ENCODE measurements at places on chromosomes 6 and 20. TPM values are rescaled to one million over a fixed set of nuclear protein-coding genes. Genes with fewer than 3 reads are reported as not detected.

- no peak for DNase-seq
Observed at GRCh38 chr6:255751-256083, 36.6 kb upstream of the DUSP22 start.

DNA sequence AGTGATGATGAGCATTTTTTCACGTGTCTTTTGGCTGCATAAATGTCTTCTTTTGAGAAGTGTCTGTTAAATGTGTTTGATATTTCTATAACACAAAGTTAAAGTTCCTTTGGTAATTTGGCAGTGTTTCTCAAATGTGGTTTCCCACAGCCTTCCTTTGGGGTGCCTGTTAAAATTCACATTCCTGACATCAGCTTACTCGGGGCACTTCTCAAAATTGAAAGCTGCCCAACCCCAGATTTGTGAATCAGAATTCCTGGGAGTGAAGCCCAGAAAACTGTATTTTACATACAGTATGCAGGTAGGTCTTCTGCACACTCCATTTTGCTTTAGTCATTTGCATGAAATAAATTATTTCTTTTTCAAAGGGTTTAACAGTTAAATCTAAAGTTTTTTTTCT lies 207.9 kb downstream of the GMPR start:
- DNase-seq = no peak

GRCh38 chr6:25454136-25454535 lies 175.0 kb downstream of the CARMIL1 start:
- no peak for DNase-seq

DNA sequence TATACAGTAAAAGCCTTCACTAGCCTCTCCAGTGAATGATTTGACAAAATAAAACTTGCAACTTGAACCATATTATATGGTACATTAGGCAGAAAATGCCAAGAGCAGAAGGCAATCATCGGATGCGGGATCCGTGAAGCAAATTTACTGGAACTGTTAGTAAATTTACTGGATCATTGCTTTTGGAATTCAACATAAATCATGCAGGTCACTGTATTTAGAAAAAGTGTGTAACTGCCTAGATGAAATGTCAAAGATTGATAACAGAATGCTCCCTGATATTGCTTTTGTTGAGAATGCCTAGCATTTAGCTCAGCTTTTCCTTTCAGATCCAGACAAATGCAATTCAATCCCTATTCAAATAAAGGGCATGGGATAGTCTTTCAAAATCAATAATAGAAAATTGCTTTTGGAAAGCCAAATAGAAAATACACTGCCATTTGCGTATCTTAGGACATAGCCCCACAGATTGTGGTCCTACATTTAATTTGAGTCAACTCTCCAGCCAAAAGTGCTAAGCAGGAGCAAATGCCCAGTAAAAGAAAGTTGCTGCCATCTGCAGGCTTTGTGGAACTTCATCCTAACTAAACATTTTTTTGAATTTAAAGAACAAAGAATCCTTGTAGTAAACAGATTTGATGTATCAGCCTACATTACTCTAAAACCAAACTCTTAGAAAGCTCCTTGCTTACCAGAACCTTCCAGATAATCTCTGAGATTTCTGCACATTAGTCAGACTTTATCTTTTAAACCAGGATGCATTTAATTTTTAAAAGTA lies 109.5 kb upstream of the HSF2 start:
- peak; percentile 58 for DNase-seq

DNA sequence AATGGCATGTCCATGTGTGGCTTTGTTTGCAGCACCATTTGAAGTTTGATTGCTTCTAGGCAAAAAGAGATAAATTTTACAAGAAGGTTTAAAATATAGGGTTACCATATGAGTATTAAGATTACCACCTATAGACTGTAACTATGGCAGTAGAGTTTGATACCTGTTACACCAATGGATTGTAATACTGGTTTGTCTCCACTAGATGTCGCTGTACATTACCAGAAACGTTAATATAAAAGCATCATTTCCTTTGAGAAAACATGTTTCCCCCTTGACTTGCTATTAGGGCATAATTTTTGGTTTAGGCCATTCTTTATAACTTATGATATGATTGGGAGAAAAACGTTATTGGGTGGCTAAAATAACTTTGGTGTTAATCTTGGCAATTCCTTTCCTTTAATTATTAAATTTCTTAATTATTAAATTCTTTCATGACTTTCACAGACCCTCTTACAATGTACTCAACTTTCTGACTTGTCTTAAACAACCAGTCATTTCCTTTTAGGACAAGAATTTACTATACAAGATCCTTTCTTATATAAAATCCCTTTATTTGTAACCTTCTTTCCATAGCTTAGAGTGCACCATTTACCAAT lies 42.8 kb downstream of the HLA-DPB1 start:
- DNase-seq = peak; percentile 57

DNA sequence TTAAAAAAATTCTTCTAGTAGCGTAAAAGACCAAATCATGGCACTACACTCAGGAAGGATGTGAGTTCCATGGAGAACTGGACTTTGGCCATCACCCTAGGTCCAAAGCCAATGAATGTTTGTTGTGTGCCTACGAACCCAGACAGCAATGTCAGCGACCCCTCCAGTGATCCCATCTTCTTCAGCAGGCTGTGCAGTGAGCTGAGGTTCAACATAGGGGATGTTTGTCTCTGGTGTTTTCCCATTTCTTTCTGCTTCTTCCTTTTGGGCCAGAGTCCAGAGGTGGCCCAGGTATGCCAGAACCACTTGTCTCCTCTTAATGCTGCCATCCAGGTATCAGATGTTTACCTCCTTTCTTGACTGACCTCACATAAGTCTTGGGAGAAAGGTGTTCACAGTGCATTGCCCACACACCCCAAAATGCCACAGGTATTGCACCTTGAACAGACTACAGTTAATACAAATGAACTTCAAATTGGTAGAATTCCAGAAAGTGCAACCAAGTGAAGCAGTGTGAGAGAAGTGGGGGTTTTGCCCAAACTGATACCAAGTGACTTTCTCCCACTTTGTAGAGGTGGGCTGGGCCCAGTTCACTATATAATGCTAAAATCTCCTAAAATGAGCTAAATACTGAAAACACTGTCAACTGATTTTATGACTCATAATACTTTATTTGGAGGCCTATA lies 14.1 kb downstream of the KIZ start:
- no peak for DNase-seq

GRCh38 chr6:40276141-40276540 lies 311.0 kb downstream of the LRFN2 start:
- DNase-seq = no peak

GRCh38 chr6:43524483-43524961 lies 7.6 kb downstream of the POLR1C start:
- no peak for DNase-seq

- DNase-seq = no peak
Observed at GRCh38 chr6:149984773-149985172, 21.0 kb downstream of the ULBP1 start.

GRCh38 chr6:63573899-63574553 lies 1.7 kb downstream of the LOC128125822 start:
- DNase-seq = peak; percentile 63

DNA sequence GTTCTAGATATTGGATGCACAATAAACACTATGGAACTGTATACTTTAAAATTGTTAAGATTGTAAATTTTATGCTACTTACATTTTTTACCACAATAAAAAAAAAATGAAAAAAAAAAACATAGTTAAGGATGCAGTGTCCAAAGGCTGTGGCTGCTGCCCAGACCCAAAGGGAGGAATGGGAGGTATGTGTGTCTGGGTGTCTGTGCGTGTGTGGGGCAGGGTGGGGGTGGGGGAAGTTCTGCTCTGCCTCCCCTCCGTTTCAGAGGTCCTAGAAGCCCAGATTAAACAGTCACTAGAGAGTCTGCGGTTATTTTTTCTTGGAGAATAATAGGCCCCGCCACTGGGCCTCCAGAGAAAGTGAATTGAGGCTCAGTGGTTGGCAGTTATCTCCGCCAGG lies 136.4 kb upstream of the ARMC2 start:
- no peak for DNase-seq

GRCh38 chr6:143060354-143060805 lies 309 bp upstream of the AIG1 start:
- peak; percentile 93 for DNase-seq

- no peak for DNase-seq
Observed at GRCh38 chr20:38883981-38884733, 42.1 kb upstream of the FAM83D start.

GRCh38 chr20:55964790-55965189 lies 40.5 kb downstream of the CBLN4 start:
- DNase-seq = no peak

GRCh38 chr6:148967541-148967956 lies 220.7 kb downstream of the UST start:
- DNase-seq = peak; percentile 59

DNA sequence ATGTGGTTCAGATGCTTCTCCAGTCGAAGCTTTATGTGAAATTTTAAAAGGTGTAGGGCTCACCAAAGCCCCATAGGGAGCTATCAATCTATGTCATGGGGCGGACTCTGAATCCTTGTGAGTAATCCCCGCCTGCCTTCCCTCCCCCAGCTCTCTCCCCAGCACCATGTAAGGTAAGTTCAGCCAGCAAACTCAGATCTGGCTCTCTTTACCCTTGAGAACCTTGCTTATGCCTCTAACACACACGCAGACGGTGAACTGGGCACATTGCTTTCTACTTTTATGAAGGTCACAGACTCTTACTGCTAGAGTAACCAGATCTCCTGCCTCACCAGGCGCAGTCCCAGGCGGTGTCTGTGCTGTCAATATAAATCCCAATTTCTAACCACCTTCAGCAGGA lies 82.6 kb upstream of the CNKSR3 start:
- DNase-seq = no peak

GRCh38 chr6:17021539-17021889 lies 80.3 kb upstream of the STMND1 start:
- DNase-seq = no peak

Gene TFAP2A
- 0.39 TPM for total RNA-seq

Gene DYNLT2
- total RNA-seq = 4.7 TPM

Gene ANKRD66
- not detected for total RNA-seq

Gene GRM1
- total RNA-seq = 0.79 TPM

Gene SMPDL3A
- 2.0 TPM for total RNA-seq

Gene TENT5A
- total RNA-seq = 11.7 TPM

Gene SAMD10
- 0.19 TPM for total RNA-seq

Gene C20orf202
- total RNA-seq = not detected

Gene ENPP3
- 0.09 TPM for total RNA-seq

Gene ENPP5
- 9.1 TPM for total RNA-seq

Gene HDGFL1
- total RNA-seq = not detected

Gene PPP1R16B
- 1.6 TPM for total RNA-seq

Data from neural progenitor cell (in vitro differentiated cells).